ENCODE measurements at places on chromosomes 3 and 15.

GRCh38 chr15:85388566-85389305 lies 8.3 kb downstream of the AKAP13 start:
- DNase-seq, result no peak

DNA sequence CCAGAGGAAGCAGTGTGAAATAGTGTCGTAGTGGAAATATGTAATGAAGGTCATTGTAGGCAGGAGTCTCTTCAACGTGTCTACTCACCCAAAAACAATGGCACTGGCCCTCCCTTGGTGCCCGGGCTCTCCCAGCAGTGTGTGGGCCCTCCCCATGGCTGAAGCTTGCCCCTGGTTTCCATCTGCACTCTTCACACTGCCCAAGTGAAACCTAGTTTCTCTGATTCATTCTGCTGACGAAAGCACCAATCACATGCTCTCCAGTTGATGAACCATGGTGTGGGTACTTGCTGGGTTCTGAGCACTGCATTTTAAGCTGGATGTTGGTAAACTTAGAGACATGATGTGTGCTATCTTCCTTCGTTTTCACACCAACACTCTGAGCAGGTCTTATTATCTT lies 61.0 kb upstream of the AGBL1 start:
- no peak for DNase-seq

- DNase-seq, result no peak
Measured at GRCh38 chr3:31091748-31092147, 197.3 kb upstream of the GADL1 start.

DNA sequence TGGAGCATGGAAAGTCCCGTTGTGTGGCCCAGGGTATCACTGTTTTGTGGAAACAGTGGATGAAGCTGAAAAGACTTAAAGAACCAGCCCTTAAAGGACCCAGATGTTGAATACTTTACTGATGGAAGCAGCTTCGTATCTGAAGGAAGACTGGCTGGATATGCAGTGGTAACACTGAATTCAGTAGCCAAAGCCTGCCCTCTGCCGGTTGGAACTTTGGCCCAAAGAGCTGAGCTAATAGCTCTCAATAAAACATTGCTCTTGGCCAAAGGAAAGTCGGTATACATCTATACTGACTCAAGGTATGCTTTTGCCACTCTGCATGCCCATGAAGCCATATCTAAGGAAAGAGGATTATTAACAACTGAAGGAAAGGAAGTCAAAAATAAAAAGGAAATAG lies 885.4 kb downstream of the PDCD6IP start:
- DNase-seq, result no peak

- no peak for DNase-seq
Measured at GRCh38 chr3:40996382-40996781, 202.9 kb upstream of the CTNNB1 start.

GRCh38 chr3:53775834-53776251 lies 70.4 kb downstream of the CHDH start:
- DNase-seq, result no peak

DNA sequence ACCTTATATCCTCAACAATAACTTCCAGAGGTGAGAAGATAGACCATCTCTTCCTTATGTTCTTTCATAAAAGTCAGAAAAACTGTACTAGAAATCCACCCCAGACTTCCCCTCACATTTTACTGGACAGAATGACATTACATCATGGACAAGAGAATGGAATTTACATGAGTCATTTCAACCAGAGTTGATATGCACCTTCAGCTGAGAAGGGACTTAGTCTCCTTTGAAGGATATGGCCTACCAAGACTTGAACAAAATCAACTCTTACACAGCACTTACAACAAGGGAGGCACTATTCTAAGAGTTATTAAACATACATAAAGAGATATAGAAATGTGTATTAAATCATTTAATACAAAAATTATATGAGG lies 380.0 kb upstream of the DPH6 start:
- no peak for DNase-seq

DNA sequence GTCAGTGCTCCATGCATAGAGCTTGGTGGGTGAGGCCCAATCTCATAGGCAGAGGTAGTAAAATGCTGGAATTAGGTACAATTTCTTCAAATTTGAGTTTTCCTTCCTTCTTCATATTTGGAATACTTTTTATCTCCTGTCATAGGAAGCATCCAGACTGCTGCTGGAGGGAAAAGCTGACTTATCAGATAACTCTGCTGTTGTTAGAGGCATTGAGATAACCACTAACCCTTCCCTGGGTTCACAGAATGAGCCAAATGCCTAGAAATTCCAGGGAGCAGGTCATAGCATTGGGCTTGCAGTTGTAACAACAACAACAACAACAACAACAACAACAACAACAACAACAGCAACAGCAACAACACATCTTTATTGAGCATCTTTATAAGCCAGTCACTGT lies 332.7 kb downstream of the PDCD6IP start:
- no peak for DNase-seq

DNA sequence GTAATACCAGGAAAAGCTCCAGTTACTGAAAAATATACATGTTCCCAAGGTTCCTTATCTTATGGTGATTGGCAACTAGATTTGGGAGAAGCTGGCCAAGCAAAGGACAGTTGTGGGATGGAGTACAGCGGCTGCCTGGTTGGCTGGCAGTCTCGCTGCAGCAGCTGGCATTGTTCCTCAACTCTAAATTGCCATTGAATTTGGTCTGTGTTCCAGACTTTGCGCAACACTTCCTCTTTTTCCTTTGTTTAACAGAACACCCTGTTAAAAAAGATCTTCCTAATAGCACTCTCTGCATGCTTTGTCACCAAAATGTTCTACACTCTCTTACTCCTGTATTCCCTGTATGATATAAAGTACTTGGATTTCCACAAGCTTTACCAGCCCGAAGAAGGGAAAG lies 420.6 kb upstream of the RBMS3 start:
- DNase-seq, result no peak

- DNase-seq, result no peak
Measured at GRCh38 chr3:112464264-112464663, 35.0 kb downstream of the BTLA start.

GRCh38 chr3:125401402-125401801 lies 26.3 kb upstream of the ZNF148 start:
- DNase-seq, result no peak

GRCh38 chr3:43676441-43676840 lies 14.3 kb upstream of the ABHD5 start:
- no peak for DNase-seq

DNA sequence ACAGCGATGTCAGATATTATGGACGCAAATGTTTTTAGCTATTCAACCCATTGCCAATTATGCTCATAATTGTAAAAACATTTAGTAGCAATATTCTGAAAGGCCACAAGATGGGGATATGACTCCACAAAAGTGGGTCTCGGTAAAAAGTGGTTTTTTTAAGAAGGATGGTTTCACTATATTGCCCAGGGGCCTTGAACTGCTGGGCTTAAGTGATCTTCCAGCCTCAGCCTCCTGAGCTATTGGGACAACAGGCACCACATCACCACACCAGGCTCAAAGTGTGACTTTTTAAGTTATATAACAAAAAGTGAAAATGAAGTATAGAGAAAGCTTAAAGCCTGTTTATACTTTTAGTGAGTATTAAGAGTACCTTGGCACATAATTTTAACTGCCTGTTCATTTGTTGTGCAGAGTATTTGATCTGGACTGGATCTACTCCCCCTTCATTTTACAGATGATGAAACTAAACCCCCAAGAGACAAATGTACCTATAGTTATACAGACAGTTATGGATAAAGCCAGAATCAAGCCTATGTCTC lies 9.4 kb downstream of the NAA50 start:
- no peak for DNase-seq

- no peak for DNase-seq
Measured at GRCh38 chr3:135806317-135806716, 159.2 kb upstream of the PPP2R3A start.

DNA sequence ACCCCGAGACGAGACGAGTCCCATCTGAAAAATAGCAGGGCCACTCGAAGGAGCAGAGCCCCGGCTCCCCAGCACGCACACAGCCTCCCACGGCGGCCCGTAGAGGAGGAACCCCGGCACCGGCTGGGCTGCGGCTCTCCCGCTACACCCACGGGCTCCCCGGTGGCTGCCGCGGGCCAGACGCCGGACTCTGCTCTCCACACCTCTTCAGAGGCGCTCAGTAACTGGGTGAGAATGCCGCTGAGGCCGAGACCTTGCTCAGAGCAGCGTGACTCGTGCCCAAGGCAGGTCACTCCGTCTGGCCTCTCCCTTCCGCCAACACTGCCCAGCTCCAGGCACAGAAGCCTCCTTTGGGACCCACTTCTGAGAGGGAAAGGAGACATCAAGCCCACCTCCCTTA lies 34.4 kb downstream of the TNK2 start:
- DNase-seq, result no peak

- DNase-seq, result no peak
Measured at GRCh38 chr3:11510356-11510755, 133.4 kb downstream of the VGLL4 start.

- no peak for DNase-seq
Measured at GRCh38 chr3:142861926-142862325, 27.0 kb downstream of the PCOLCE2 start.

GRCh38 chr3:40043444-40043755 lies 234.0 kb downstream of the MYRIP start:
- DNase-seq, result no peak

DNA sequence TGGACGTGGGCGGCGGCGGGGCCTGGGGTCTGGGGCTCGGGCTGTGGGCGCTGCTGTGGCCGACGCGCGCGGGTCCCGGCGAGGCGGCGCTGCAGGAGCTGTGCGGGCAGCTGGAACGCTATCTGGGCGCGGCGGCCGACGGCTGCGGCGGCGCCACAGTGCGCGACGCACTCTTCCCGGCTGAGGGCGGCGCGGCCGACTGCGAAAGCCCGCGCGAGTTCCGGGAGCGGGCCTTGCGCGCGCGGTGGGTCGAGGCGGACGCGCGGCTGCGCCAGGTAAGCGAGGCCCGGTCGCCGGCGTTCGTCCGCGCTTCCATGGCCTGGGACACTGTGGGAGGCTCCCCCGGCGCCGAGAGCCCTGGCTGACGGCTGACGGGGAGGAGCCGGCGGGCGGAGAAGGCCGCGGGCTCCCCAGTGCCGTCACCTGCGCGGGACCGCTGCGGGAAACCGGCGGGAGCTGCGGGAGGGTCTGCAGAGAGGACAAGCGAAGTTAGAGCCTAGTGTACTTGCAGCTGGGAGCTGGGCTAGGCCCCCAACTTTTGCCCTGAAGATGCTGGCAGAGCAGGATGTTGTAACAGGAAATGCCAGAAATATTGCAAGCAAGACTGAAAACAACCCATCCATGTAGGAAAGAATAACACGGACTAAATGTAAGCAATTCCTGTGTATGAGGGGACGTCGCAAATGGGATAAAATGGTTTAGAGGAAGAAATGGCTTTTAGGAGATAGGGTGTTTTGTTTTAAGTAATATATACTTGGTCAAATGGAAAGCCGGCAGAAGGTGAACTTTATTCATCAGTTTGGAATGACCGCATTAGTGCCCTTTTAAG lies 847 bp downstream of the WHAMM start:
- peak; percentile 25 for DNase-seq

GRCh38 chr3:27673701-27674100 lies 48.4 kb downstream of the EOMES start:
- no peak for DNase-seq

GRCh38 chr3:132788301-132788671 lies 66.1 kb upstream of the NPHP3 start:
- no peak for DNase-seq

GRCh38 chr3:187039100-187039722 lies 100.1 kb downstream of the RPL39L start:
- no peak for DNase-seq

DNA sequence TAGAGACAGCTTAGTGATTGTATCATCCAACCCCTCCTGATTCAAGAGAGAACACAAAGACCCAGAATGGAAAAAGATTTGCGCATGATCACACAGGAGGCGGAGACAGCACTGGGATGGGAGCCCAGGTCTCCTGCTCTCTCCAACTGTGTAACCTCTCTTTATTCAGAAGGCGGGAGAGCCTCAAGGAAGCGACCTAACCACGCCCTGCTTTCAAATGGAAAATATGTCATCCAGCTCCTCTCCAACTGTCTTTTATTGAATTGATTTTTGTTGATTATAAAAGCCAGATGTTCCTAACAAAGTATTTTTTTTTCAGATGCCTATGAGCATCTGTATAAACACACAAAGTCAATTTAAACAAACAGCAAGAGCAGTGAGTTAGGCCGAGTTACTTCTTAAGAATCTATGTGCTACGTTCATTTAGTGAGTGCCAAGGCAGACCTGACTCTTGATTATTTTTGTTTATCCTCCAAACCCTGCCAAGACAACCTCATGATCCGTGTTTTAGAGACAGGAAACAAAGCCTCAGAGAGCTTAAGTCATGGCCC lies 74.5 kb downstream of the BFSP2 start:
- DNase-seq, result no peak

GRCh38 chr3:169391672-169392071 lies 271.8 kb downstream of the MECOM start:
- DNase-seq, result no peak

GRCh38 chr15:73650416-73651126 lies 17.4 kb upstream of the NPTN start:
- no peak for DNase-seq

DNA sequence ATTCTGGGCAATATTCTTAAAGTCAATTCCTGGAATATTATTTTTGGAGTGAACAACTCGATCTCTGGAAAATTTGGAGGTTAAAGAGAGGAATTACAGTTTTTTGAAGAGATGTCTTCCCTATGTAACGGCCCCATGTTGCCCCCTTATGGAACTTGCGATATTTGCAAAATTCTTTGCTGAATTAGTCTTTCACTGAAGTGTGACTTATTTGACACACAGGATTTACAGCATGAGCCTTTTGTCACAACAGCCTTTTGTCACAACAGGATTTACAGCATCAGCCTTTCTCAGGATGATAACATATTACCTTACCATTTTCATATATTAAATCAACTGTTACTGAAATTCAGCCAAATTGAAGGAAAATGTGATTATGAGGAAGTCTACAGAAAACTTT lies 37.8 kb upstream of the SPTSSB start:
- DNase-seq, result no peak

DNA sequence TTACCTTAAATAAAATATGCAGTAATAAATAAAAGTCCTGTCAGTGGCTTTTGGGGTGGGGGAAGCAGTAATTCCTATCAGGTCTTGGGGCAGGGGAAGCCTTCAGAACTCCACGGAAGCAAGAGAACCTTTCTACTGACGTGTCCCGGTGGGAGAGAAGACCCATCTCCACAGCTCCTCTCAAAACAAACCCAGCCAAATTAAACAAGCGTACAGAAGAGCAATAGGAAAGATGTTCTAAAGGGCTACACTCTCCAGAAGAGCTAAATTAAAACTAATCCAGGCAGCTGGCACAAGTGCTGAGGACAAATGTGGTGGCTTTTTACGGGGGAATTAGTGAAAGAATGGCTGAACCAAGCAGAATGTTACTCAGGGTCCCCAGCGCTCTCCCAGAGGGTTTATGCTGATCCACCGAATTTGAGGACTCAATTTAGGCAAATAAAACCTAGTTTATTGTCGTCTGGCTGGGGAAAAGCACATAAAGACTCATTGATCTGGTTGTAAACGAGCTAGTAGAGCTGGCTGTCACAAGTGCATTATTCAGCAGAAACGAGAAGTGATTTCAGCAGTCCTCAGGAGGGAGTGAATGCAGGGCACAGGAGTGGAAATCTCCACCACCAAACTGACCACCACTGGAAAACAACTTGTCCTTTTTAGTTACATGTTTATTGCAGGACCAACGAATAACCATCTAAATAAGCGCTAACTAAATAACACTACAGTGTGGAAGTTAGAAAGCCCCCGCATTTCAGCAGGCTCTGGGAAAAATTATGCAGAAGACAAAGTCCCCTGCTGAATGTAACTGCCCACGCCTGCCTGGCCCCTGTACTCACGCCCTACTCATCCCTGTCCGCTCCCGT lies 13.5 kb downstream of the BFSP2 start:
- DNase-seq, result no peak

GRCh38 chr15:72197460-72198355 lies at the start of gene GRAMD2A:
Gene GRAMD2A, minus strand, starts transcription at chr15:72197787.
- DNase-seq, result peak; percentile 8

Data from stimulated activated naive CD4-positive, alpha-beta T cell treated with Interleukin-2 at 50 U/mL for 16 hours (primary cell).